ENCODE measurements at places on chromosomes 6 and 20. TPM values are rescaled to one million over a fixed set of nuclear protein-coding genes. Genes with fewer than 3 reads are reported as not detected.

DNA sequence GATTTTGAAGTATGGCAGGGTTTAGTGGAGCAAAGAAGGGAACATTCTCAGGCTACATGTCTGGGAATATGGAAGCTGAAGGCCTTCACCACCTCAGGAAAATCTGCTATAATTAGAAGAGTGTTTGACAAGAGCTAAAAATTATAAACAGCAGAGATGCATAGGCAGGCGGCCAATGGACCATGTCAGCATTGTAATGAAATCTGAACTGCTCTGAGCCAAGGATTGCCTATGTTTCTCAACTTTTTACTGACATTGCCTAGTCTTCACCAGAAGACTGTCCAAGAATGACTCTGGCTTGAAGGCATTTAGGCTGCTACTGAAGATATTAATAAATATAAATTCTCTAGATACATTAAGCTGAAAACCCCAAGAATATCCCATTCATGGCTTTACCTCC, 84.1 kb downstream of the C6orf52 start:
- no peak overlapping the region for H3K27ac ChIP-seq
- no peak overlapping the region for H3K4me3 ChIP-seq
- DNase-seq: no peak
- no peaks in the 10 kb centered on the region for H3K36me3 ChIP-seq
- no peaks in the 10 kb centered on the region for H3K4me1 ChIP-seq
- H3K27me3 ChIP-seq: no peaks in the 10 kb centered on the region

PLA2G7 gene
- total RNA-seq: not detected

GJA1 gene
- not detected for total RNA-seq

DNA sequence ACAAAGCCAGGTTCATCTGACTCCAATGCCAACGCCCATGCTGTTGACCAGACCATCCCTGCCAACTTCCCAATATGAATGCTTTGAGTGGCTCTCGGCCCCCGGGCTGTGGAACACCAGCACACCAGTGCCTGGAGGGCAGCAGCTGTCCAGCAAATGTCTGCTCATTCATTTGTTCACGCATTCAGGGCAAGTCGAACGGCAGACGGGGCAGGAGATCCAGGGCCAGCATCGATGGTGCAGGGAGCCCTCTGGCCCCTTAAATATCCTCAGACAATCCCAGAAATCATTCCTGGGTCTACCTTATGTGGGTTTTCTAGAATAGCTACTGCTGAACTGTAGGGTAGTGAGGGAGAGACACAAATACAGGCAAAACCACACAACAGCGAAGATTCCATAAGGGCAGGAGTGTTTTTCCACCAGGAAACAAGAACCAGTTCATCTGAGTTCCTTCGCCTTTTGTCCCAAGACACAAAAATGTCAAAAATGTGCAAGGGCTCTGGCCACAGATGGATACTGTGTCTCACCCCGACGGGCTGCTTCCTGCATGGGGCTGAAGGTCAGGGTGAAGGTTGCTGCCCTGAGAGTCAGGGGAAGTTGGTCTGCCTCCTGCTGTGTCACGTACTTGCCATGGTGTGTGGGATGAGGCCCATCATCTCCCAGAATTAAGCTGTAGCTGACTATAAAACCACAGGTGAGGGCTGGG, 15.5 kb downstream of the RIPOR3 start:
- no peaks in the 10 kb centered on the region for H3K36me3 ChIP-seq
- H3K27me3 ChIP-seq: no peaks in the 10 kb centered on the region
- H3K27ac ChIP-seq: no peak overlapping the region
- DNase-seq: no peak
- no peak overlapping the region for H3K4me3 ChIP-seq
- H3K4me1 ChIP-seq: no peaks in the 10 kb centered on the region
